Suppressor macrophage treated with lipopolysaccharide for 1 hour (primary cell): ENCODE measurements at places on chromosomes 4 and X.

GRCh38 chr4:98383431-98384106 lies 122.4 kb downstream of the RAP1GDS1 start:
- DNase-seq = no peak

GRCh38 chrX:110276778-110277177 lies 41.1 kb downstream of the AMMECR1 start:
- no peak for DNase-seq

DNA sequence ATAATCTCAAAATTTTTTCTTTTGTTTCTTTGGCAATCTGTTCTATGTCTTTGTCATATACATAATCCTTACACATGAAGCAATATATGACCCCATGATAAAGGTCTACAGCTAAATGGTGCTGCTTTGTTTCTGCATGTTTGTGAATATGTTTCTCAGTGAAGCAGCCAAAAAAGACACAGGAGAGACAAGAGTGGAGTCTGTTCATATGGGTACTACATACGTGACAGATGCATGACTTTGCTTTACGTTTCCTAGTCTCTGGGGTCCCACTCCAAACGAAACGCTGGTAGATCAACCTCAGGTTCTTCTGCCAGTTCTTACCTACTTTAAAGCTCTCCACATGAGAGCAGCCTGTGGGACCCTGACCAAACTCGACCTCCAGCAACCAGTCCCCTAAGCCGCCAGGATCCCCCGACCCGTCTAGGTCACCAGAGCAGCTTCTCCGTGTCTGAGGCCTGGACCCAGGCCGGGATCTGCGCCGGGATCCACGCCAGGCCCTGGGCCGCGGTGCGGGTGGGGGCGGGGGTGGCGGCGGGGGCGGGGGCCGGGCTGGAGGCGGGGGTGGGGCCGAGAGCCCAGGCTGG lies 1.5 kb downstream of the USP51 start:
- DNase-seq = no peak

DNA sequence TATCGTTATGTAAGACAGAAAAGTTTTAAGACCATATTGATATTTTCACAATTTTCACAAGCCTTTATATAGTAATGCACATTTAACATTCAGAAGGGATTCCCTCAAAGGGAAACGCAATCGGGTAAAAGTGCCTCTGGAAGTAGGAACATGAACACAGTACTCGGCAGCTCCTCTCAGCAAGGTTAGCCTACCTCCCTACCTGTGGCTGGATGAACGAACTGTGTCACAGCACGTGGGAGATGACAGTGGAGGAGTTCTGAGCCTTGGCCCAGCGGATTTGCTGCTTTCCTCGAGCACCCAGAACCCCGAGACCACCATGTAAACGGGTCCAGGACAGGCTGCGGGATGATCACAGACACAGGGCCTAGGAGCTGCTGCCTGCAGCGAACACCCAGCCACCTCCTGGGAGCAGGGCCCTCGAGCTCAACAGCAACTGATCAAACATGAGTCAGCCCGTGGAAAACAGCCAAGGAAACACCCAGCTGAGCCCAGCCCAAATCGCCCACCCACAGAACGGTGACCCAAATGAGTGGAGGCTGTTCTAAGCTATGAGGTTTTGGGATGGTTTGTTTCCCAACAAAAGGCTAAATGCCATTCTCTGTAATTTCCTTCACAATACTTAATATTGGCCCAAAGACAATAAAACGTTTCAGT lies 30.4 kb downstream of the FAT1 start:
- DNase-seq = no peak

DNA sequence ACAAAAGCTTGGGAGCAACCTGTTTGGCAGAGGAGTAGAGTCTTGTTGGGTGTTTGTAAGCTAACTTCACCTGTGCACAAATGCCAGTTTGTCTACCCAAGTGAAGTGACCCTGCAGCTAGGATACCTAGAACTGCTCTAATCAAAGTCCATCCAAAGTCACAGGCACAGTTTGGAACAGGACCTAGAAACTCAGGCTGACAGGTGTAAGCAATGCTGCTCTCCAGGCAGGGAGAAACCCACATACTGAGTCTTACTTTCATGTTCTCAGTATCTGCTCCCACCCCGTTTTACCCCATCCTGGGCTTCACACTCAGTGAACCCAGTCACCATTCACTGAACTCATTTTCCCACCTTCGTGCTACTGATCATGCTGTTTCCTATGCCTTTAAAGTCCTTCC lies 40.3 kb downstream of the MAML3 start:
- no peak for DNase-seq

GRCh38 chr4:168475745-168476144 lies 4.5 kb downstream of the DDX60L start:
- DNase-seq = no peak

DNA sequence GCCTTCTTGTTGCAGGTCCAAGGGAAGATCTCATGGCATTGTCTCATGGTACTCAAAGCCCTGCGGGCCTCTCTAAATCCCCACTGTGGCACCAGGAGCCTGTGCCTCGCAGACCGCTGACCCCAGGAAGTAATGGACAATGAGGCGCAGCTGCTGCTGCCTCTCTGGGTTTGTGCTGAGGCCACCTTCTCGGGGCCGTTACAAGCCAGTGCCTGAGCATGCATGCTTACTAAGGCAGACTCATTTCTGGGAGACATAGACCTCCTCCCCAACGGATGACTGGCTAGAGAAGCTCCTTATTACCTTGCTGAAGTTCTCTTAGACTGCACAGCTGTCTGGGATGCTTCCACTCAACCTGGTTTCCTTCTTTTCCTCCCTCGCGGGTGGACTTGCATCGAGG lies 1.3 kb downstream of the BDH2 start:
- no peak for DNase-seq

DNA sequence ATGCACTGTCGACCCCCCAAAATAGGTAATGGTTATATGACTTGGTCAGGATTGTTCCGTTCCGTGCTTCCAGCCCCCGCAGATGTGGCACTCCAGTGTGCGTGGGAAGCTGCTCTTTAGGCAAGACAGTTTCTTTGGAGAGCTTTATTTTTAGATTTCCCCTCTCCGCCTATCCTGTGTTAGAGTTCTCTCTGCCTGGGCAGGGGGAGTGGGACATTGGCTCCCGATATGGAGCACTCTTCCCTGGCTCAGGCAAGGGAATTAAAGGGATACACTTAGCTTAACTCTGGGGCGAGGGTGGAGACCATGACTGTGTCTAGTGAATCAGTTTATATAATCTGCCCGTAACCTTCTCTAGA lies 36.0 kb downstream of the DLG3 start:
- DNase-seq = no peak

- peak; percentile 53 for DNase-seq
These were observed 43.9 kb upstream of the MTMR1 start for GRCh38 chrX:150649096-150649870.

- no peak for DNase-seq
These were observed 658.7 kb upstream of the DIPK2B start for GRCh38 chrX:45859407-45859806.

DNA sequence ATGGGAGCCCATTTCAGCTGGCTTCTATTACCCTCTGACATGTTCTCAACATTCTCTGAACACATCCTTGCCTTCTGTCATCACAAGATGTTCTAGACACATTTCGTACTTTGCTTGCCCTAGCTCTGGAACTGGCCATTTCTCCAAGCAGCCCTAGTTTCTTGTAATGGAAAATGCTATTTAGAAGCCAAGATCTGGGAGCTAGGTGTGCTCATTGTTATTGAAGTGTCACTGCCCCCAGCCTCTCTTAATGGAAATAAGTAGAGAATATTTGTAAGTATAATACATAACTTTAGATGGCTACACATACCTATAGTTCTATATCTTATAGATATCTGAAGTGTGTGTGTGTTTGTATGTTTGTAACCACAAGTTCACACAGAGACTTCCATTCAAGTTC lies 6.9 kb downstream of the MRFAP1L1 start:
- no peak for DNase-seq

GRCh38 chrX:13265111-13265510 lies 54.7 kb downstream of the ATXN3L start:
- DNase-seq = no peak

GRCh38 chr4:7872264-7872771 lies 67.3 kb downstream of the AFAP1 start:
- DNase-seq = no peak

- peak; percentile 88 for DNase-seq
These were observed 58.0 kb downstream of the SEPTIN11 start for GRCh38 chr4:77007358-77008230.

GRCh38 chr4:1369091-1369450 lies 22.1 kb downstream of the UVSSA start:
- DNase-seq = no peak
